ENCODE measurements at places on chromosomes 3 and 15. TPM values are rescaled to one million over a fixed set of nuclear protein-coding genes. Genes with fewer than 3 reads are reported as not detected.
A peak's percentile ranks its signal among the peaks of the same experiment; 100 is the strongest.

DNA sequence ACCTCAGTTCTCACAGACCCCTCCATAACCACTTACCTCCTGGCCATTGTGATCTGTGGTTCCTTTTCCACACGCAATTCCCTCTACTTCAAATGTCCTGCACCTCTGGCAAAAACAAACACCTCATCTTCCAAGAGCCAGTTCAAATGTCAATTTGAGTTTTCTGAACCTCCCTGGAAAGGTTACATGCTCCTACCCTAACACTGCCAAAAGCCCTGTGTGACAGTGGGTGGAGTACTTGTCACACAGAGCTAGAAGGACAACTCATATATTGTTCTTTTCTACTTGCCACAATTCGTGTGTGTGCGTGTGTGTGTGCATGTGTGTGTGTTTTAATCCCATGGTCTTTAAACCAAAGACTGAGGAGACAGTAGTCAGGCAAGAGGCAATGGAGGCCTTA is 331.8 kb upstream of the ARHGEF26 start:
- no peak for ATAC-seq

- peak; percentile 42 for ATAC-seq
Observed at GRCh38 chr15:42273900-42274701, 868 bp upstream of the TMEM87A start.

Gene GP5
- 1.4 TPM for total RNA-seq

GRCh38 chr3:34793057-34793456 is 846.3 kb upstream of the ARPP21 start:
- no peak for ATAC-seq

DNA sequence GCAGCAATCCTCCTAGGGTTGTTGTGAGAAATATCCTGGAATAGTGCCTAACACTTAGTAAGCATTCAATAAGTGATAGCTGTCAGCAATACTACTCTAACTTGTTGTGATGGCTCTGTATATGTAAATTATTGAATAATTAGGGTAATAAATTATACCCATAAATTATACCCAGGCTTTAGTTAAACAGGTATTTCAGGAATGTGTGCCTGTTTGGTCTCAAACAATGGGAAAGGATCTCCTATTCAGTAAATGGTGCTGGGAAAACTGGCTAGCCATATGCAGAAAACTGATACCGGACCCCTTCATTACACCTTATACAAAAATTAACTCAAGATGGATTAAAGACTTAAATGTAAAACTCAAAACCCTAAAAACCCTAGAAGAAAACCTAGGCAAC is 14.8 kb upstream of the ARNT2 start:
- ATAC-seq, result no peak

Gene RETNLB
- not detected for total RNA-seq

DNA sequence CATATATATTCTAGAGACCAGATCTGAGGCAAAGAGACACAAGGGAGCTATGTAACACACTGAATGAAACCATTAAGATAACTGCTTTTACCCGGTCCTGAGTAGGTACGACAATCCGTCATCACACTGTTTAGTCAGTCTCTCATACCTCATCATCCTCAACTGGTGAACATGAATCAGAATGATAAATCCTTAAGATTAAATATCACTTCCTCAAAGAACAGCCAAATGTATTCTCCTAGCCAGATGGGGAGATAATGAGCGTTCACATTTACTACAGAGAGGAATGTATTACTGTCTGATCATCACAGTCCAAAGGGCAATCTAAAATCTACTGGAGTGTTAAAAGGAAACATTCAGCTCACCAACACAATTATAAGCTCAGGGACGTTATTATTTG is 319.4 kb upstream of the STAC start:
- ATAC-seq, result no peak

Gene ACAP2
- 58.0 TPM for total RNA-seq

Measured in activated T-helper 17 cell treated with anti-CD3 and anti-CD28 coated beads, Interleukin-2, amount 50 U/mL, for 72 hours (primary cell).